ENCODE measurements at places on chromosomes 3 and 15.
A peak's percentile ranks its signal among the peaks of the same experiment; 100 is the strongest.

DNA sequence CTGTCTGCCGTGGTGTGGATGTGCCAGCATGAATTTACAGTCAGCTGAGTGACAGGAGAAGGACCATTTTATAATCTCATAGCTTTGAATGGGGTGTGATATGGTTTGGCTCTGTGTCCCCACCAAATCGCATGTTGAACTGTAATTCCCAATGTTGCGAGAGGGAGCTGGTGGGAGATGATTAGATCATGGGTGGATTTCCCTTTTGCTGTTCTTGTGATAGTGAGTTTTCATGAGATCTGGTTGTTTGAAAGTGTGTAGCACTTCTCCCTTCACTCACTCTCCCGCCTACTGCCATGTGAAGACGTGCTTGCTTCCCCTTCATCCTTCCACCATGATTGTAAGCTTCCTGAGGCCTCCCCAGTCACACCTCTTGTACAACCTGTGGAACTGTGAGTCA, 111.9 kb upstream of the CHD2 start:
- no peak for DNase-seq

DNA sequence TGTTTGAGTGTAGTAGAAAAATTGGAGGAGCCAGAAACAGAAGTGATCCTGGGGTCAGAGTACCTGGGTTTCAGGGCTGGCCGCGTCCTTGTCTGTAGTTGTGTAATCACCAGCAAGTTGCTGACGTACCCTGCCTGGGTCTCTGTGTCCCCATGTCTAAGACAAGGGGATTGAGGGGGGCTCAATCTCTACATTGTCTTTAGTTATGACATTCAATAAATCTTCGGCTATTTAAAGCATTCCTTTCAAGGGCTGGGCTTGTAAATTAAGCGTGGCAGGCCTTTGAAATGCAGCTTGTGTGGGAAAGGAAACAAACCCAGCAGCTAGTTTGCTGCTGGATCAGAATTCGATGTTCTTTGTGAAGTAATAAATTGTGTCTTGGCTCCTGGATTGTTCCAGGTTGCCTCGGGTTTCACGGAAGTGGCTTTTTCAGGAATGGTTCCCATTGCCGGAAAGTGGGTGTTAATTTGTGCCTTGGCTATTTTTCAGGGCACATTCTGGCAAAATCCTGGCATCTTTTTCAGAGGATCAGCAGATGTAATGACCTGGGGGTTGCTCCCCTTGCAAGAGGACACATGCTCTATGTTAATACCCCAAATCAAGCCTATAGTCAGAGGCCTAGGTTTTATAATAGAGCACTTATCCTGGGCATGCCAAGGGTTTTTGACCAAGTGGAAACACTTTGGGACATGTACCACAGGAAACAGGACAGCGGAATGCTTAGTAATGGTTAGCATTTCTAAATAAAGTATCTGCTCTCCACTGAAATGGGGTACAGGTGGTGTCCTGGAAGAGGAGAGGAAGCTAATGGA, 294.8 kb upstream of the NR2E3 start:
- no peak for DNase-seq

GRCh38 chr3:5292512-5292911, 105.0 kb downstream of the EDEM1 start:
- DNase-seq: no peak

DNA sequence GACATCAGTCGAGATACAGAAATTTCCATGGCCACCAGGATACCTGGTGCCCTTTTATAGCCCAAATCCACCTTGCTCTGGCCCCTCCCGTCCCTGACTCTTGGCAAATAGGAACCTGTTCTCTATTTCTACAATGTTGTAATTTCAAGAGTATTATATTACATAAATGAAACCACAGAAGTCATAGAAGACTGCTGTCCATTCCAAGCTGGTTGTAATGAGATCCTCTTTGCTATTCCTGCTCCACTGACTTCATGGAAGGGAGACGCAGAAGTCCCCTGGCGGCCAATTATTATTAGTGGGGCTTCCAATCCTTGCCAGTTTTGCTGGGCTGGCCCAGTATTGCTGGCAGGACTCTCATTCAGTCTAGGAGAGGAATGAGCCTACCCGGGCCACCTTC, 26.6 kb downstream of the DCP1A start:
- DNase-seq: no peak

DNA sequence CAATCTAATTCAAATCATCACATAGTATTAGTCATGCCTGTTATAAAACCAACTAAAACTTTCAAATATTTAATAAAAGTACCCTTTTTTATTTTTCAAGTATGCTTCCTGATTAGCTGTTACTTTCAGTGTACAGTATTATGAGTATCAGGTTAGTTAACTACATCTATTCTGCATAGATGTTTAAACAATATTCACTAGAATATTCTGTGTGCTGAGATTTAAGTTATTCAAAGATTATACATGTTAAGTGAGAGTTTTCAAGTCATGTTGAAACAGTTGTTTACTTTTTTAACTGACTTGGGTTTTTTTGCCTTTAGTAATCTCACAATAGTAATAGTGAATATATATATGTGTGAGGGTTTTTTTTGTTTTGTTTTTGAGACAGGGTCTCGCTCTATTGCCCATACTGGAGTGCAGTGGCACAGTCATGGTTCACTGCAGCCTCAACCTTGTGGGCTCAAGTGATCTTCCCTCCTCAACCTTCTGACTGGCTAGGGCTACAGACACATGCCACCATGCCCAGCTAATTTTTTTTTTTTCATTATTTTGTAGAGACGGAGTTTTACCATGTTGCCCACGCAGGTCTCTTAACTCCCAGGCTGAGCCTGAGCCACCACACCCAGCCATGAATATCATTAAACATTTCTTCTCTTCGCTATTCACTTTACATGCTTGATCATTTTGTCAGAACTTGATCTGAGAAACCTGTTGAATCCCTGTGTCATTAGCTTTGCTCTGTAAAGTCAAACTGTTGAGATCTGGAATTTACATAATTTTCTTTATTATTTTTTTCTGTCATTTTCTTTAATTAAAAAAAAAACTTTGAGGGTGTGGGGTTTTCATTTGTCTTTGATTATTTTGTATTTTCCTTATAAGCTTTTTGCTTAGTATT, 286.2 kb upstream of the UBE2E1 start:
- no peak for DNase-seq

DNA sequence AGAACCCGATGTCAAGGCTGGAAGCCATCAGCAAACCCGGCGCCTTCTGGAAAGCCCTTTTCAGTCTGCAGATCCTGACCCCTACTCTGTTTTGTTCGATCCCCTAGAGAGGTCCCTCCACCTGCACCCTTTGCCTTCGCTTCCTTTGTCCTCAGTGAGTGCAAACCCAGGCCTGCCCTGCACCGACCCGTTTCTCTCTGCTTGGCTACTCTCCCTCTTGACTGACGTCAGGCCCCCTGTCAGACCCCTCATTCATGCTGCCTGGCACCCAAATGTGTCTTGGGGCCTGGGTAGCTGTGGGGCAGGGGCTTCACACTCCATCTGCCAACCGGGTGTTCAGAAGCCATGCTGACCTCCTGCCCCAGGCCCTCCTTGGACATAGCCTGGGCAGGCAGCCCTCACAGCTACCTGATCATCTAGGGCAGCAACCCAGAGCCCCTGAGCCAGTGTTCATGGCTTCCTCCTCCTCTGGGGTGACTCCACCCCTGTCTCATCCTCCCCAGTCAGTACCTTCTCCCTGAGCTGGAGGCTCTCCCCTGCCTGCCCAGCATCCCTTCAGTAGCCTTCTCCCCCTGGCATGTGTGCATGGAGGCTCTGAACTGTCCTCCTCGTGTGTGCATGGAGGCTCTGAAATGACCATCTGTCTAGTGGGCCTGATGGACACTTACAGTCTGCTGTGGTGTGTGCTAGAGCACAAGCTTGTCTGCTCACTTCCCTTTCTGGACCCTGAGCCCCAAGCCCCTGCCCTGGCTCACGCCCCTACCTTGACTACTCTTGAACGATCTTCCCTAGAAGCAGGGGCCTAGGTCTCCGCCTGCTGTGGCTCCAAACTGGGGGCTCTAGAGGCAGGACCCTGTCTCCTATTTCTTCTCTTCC, 69.4 kb downstream of the EXOG start:
- no peak for DNase-seq

DNA sequence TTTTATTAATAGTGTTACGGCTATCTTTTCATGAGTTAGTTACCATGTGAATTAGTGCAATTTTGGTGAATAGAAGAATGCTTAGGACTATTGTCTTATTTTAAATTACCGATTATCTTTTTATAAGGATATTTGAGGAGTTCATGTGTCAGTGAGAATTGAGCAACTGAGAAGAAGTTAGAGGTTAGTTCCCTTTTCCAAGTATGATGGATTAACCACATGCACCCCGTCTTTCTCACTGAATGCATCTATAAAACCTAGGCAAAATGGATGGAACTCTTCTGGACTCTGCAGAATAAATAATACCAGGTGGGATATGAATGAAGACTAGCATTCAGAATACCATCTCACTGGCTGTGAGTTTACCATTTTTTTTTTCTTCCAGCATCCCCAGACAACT, 74.3 kb downstream of the TCF12 start:
- DNase-seq: no peak

GRCh38 chr3:167382155-167382554, 2.1 kb upstream of the ZBBX start:
- DNase-seq: no peak

- DNase-seq: no peak
These were observed 247 bp downstream of the FETUB start for GRCh38 chr3:186640473-186640818.

- DNase-seq: no peak
These were observed 49.5 kb downstream of the FBN1 start for GRCh38 chr15:48595981-48596380.

DNA sequence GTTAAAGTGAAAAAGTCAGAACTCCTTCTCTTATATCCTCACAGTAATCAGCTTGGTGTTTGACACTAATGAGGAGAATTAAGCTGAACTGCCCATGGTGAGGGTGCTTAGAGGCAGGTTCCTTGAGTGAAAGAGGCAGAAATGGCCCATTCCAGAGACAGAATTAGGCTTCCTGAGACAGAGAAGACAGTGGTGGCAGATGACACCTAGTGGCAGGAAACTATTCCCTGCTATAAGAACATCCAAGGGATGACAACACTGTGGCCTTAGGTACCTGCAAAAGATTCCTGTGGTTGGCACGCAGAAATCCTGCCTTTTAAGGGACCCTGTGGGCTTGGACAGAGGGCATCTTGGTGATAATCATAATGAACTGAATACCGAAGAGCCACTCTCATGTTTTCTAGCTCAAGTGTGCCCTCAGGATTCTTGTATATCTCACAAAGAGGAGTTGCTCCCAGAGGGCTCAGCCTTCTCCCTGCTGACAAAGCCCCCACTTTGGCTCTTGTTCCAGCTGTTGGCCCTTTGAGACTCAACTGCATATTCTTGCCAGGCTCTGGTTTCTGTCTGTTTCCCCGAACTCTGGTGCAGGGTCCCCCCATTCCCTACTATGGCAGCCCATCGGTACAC, 56.0 kb downstream of the KBTBD12 start:
- DNase-seq: peak; percentile 18

DNA sequence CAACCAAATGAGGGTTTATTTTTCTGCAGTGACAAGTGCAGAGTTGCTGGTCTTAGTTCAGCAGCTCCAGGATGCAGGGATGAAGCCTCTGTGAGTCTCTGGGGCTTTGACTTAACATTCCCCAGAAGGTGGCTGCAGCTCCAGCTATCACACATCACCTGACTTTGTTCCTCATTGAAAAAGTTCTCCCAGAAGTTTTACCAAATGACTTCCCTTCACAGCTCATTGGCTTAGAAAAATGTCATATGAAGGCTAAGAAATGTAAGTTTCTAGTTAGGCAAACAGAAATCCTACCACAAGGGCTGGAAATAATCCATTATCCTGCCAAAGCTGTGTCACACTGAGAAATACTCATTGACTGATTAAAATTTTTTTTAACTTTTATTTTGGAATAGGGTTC, 184.9 kb downstream of the MINAR1 start:
- DNase-seq: no peak

DNA sequence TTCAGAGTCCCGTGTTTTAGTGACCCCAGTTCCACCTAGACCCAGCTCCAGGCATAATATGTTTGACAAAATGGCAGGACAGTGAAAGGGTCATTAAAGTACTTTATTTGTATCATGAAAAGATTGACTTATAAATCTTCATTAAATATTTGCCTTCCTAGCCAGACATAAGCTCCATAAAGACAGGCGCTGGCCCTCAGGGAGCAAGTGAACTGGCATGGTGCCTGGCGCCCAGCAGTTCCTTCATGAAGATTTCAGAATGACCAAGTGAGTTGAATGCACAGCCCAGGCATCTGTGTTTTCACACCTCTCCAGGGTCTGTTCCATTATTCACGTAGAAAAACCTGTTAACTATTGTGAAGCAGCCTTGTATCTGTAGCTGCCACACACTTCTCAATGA, 166.2 kb downstream of the GAP43 start:
- DNase-seq: no peak

GRCh38 chr3:193129607-193130006, 111.4 kb upstream of the PLAAT1 start:
- no peak for DNase-seq

DNA sequence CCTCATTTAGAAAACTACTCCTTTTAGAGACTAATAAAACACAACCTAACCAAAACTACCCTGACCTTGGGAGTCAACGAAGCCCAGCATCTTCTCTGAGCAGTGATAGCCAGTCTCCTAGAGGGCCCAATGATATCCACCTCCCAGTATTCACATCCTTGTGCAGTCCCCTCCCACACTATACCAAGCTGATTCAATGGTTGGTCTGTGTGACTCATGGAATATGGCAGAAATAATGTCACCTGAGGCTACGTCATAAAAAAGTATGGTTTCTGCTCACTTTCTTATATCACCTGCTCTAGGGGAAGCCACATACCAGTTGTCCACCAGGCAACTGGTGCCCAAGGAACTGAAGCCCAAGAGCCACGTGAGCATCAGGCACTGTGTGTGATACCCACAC, 21.4 kb upstream of the USF3 start:
- DNase-seq: no peak

DNA sequence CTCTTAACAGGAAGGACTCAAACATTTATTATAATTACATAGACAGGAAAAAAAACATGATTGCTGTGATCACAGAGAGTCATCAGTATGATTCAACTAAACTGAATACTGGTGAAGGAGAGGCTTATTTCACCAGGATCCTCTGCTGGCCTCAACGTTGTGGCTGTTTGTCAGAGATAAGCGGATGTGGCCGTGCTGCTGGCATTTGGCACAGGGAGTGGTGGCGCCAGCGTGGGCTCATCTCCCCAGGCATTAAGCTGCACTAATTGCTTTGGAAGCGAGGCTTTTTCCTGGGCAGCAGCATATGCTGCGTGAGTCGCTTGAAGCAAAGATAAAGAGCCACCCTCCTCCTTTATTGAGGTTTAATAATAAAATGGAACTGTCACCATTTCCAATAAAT, 306.7 kb downstream of the LRTM1 start:
- DNase-seq: no peak

- no peak for DNase-seq
These were observed 234.5 kb upstream of the GAP43 start for GRCh38 chr3:115388811-115389210.

DNA sequence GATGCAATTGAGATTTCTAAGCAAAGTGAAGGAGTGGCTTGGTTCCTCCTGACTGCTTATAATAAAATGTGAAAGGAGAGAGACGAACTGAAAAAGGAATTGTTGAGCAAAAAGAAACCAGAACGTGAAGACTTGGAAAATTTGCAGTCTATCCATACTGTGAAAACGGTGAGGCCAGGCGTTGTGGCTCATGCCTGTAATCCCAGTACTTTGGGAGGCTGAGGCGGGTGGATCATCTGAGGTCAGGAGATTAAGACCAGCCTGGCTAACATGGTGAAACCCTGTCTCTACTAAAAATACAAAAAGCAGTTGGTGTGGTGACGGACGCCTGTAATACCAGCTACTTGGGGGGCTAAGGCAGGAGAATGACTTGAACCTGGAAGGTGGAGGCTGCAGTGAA, 56.7 kb upstream of the TSPAN3 start:
- no peak for DNase-seq

Data from GDM1 (cell line).